ENCODE measurements at places on chromosomes 3 and 15. TPM values are rescaled to one million over a fixed set of nuclear protein-coding genes. Genes with fewer than 3 reads are reported as not detected.

ANO10 gene
- total RNA-seq: 29.0 TPM

- H3K36me3 ChIP-seq: no peaks in the 10 kb centered on the region
- H3K4me1 ChIP-seq: no peaks in the 10 kb centered on the region
- H3K27me3 ChIP-seq: no peaks in the 10 kb centered on the region
These were observed 157.7 kb downstream of the CGGBP1 start for GRCh38 chr3:87901141-87901540.

- H3K36me3 ChIP-seq: no peaks in the 10 kb centered on the region
- no peak overlapping the region for H3K27ac ChIP-seq
- no peaks in the 10 kb centered on the region for H3K4me1 ChIP-seq
- H3K4me3 ChIP-seq: no peak overlapping the region
- no peak for DNase-seq
These were observed 220.7 kb downstream of the TBC1D2B start for GRCh38 chr15:77856705-77857346.

GRCh38 chr15:95262866-95263564 is 1031.7 kb downstream of the MCTP2 start:
- H3K4me1 ChIP-seq: peaks cover 51% of the 10 kb centered on the region
- DNase-seq: no peak
- H3K4me3 ChIP-seq: no peak overlapping the region
- peak overlapping the region; percentile 14 for H3K27ac ChIP-seq
- no peaks in the 10 kb centered on the region for H3K27me3 ChIP-seq

GRCh38 chr15:44788748-44789147 is 52.4 kb downstream of the TRIM69 start:
- no peaks in the 10 kb centered on the region for H3K36me3 ChIP-seq
- H3K27ac ChIP-seq: no peak overlapping the region
- no peak for DNase-seq
- H3K27me3 ChIP-seq: no peaks in the 10 kb centered on the region
- no peaks in the 10 kb centered on the region for H3K4me1 ChIP-seq

- no peaks in the 10 kb centered on the region for H3K27me3 ChIP-seq
- H3K27ac ChIP-seq: no peak overlapping the region
- H3K4me3 ChIP-seq: no peak overlapping the region
- DNase-seq: no peak
These were observed 41.5 kb downstream of the MUC4 start for GRCh38 chr3:195770081-195770840.

DNA sequence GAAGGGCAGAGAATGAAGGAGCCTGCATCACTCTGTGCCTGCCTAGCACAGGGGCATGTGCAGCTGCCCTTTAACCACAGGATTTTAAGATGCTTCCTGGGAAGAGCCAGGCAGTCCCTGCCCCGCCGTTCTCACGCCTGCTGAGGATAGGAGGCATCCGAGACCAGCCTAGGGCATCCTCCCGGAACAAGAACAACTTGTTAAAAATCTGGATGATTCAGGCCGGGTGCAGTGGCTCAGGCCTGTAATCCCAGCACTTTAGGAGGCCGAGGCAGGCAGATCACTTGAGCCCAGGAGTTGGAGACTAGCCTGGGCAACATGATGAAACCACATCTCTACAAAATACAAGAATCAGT is 15.2 kb downstream of the NRROS start:
- peaks cover 12% of the 10 kb centered on the region for H3K4me1 ChIP-seq
- H3K27ac ChIP-seq: no peak overlapping the region
- no peak overlapping the region for H3K4me3 ChIP-seq
- no peaks in the 10 kb centered on the region for H3K27me3 ChIP-seq

GRCh38 chr3:124859025-124859424 is 28.1 kb downstream of the ITGB5 start:
- DNase-seq: no peak
- no peak overlapping the region for H3K4me3 ChIP-seq
- H3K4me1 ChIP-seq: peaks cover 53% of the 10 kb centered on the region
- peak overlapping the region; percentile 88 for H3K27ac ChIP-seq
- H3K27me3 ChIP-seq: no peaks in the 10 kb centered on the region
- peaks cover 11% of the 10 kb centered on the region for H3K36me3 ChIP-seq

- peaks cover 70% of the 10 kb centered on the region for H3K4me1 ChIP-seq
- H3K36me3 ChIP-seq: no peaks in the 10 kb centered on the region
These were observed 1.5 kb upstream of the ISLR start for GRCh38 chr15:74171965-74172541.

GRCh38 chr15:59649603-59650002 is 7.7 kb downstream of the GTF2A2 start:
- peaks cover 8% of the 10 kb centered on the region for H3K4me1 ChIP-seq
- H3K36me3 ChIP-seq: no peaks in the 10 kb centered on the region
- no peak overlapping the region for H3K27ac ChIP-seq
- no peaks in the 10 kb centered on the region for H3K27me3 ChIP-seq
- H3K4me3 ChIP-seq: no peak overlapping the region
- no peak for DNase-seq

KY gene
- total RNA-seq: 3.7 TPM

- no peaks in the 10 kb centered on the region for H3K27me3 ChIP-seq
- no peaks in the 10 kb centered on the region for H3K4me1 ChIP-seq
- DNase-seq: no peak
- H3K27ac ChIP-seq: no peak overlapping the region
These were observed 90.5 kb downstream of the FAM227B start for GRCh38 chr15:49530092-49530491.

- H3K4me1 ChIP-seq: peaks cover 25% of the 10 kb centered on the region
- H3K4me3 ChIP-seq: no peak overlapping the region
- no peaks in the 10 kb centered on the region for H3K27me3 ChIP-seq
- no peak overlapping the region for H3K27ac ChIP-seq
- H3K36me3 ChIP-seq: no peaks in the 10 kb centered on the region
These were observed 27.7 kb upstream of the PLXNA1 start for GRCh38 chr3:126955004-126955790.

GRCh38 chr15:29849716-29850115 is 27.4 kb upstream of the TJP1 start:
- no peak for DNase-seq
- no peaks in the 10 kb centered on the region for H3K36me3 ChIP-seq
- H3K4me3 ChIP-seq: no peak overlapping the region
- H3K4me1 ChIP-seq: no peaks in the 10 kb centered on the region
- no peaks in the 10 kb centered on the region for H3K27me3 ChIP-seq
- no peak overlapping the region for H3K27ac ChIP-seq

- H3K36me3 ChIP-seq: peaks cover 21% of the 10 kb centered on the region
- no peaks in the 10 kb centered on the region for H3K27me3 ChIP-seq
- H3K4me3 ChIP-seq: no peak overlapping the region
These were observed 59.9 kb downstream of the HACD2 start for GRCh38 chr3:123524981-123525380.

CORO2B gene
- total RNA-seq: 4.7 TPM

GRCh38 chr3:167749728-167750127 is 14.2 kb downstream of the SERPINI1 start:
- H3K4me1 ChIP-seq: no peaks in the 10 kb centered on the region
- H3K27ac ChIP-seq: no peak overlapping the region
- H3K27me3 ChIP-seq: no peaks in the 10 kb centered on the region
- H3K36me3 ChIP-seq: no peaks in the 10 kb centered on the region
- DNase-seq: no peak

GRCh38 chr3:196044513-196044912 is 37.4 kb downstream of the TFRC start:
- H3K36me3 ChIP-seq: peaks cover 4% of the 10 kb centered on the region
- no peaks in the 10 kb centered on the region for H3K4me1 ChIP-seq
- no peaks in the 10 kb centered on the region for H3K27me3 ChIP-seq
- H3K4me3 ChIP-seq: no peak overlapping the region
- no peak for DNase-seq

CDC25A gene
- total RNA-seq: 8.8 TPM
